ENCODE measurements at places on chromosomes 1 and 21. TPM values are rescaled to one million over a fixed set of nuclear protein-coding genes. Genes with fewer than 3 reads are reported as not detected.

DNA sequence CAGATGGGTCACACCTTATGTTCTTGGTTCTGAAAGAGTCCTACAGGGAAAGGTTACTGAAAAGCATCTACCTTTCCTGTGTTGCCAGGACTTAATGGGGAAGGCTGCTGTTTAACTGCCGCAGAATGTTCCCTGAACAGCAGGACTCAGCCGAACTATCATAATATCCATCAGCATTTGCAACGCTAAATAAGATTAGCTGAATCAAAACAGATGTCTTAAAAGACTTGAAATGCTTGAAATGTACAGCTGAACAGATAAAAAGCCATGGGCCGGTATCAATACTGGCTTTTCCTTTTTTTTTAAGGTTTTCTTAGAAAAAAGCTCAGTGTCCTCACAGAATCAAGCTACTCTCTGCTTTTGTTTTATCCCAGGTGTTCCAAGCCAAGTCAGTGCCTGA is 19.7 kb upstream of the ATP13A2 start:
- H3K4me3 ChIP-seq, result no peak overlapping the region
- H3K27ac ChIP-seq, result no peak overlapping the region
- peaks cover 6% of the 10 kb centered on the region for H3K4me1 ChIP-seq
- peaks cover 29% of the 10 kb centered on the region for H3K36me3 ChIP-seq
- no peak for DNase-seq

GRCh38 chr1:116923421-116923820 is 13.7 kb downstream of the PTGFRN start:
- no peaks in the 10 kb centered on the region for H3K36me3 ChIP-seq
- no peaks in the 10 kb centered on the region for H3K27me3 ChIP-seq
- DNase-seq, result no peak
- H3K4me1 ChIP-seq, result peaks cover 3% of the 10 kb centered on the region
- H3K4me3 ChIP-seq, result no peak overlapping the region

GRCh38 chr1:206508956-206509355 is 1.6 kb downstream of the RASSF5 start:
- H3K36me3 ChIP-seq, result no peaks in the 10 kb centered on the region
- no peak overlapping the region for H3K4me3 ChIP-seq
- no peak overlapping the region for H3K27ac ChIP-seq
- H3K27me3 ChIP-seq, result peaks cover 38% of the 10 kb centered on the region

The GBP7 gene
- total RNA-seq, result 0.15 TPM

DNA sequence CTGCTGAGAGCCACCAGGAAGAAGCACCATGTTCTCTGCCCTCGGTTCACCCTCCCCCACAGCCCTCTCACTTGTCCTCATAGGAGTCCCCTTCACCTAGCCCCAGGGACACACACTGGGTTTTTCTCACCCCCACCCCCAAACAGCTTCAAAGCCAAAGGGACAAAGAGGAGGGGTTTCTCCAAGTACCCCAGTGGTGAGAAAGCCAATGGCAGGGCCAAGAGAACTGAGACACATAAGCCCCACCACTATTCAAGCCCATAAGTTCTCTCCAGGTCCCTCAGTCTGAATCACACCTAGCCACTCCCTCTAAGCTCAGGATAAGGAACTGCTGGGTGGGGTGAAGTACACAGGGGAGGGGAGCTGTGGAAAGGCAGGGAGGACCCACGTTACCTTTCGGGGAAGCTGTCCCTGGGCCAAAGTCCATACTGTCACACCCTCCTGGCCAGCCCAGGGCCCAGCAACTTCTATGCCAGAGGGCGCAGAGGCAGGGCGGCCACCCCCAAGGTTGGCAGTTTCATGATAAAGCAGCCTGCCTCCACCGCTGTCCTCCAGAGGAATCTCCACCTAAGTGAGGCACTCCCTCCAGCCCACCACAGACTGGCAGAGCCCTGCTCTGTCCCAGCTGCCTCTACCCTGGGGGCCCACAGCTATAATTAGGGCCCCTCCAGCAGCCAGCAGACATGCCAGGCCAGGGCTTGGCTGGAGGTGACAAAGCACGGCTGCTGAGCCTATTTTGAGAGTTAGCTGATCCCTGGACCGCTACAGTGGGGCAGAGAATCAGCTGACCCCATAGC is 39.0 kb upstream of the PPP1R15B start:
- H3K4me3 ChIP-seq, result no peak overlapping the region
- peaks cover 62% of the 10 kb centered on the region for H3K4me1 ChIP-seq
- H3K27ac ChIP-seq, result no peak overlapping the region
- peaks cover 41% of the 10 kb centered on the region for H3K36me3 ChIP-seq
- no peaks in the 10 kb centered on the region for H3K27me3 ChIP-seq
- DNase-seq, result no peak

DNA sequence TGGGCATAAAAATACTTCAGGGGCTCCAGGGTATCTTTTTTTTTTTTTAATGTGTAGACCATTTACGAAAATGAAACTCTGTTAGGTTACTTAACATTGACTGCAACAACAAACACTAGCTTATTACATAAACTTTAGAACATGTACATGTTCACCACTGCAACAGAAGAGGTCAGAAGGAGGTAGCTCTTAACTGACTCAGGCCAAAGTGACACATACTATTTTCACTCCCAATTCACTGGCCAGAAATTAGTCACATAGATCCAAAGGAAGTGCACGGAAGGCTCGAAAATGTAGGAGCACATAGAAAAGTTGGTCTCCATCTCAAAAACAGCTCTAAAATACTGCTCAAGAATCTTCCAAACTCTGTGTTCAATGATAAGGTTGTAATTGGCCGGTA is 107.2 kb downstream of the AKT3 start:
- peaks cover 15% of the 10 kb centered on the region for H3K36me3 ChIP-seq
- no peak overlapping the region for H3K27ac ChIP-seq
- DNase-seq, result no peak
- H3K27me3 ChIP-seq, result no peaks in the 10 kb centered on the region
